Activated CD4-positive, alpha-beta T cell treated with anti-CD3 and anti-CD28 coated beads for 48 hours (primary cell): ENCODE measurements at places on chromosomes 1 and 21.

GRCh38 chr1:209890641-209891330, 47.2 kb upstream of the SYT14 start:
- DNase-seq, result no peak

DNA sequence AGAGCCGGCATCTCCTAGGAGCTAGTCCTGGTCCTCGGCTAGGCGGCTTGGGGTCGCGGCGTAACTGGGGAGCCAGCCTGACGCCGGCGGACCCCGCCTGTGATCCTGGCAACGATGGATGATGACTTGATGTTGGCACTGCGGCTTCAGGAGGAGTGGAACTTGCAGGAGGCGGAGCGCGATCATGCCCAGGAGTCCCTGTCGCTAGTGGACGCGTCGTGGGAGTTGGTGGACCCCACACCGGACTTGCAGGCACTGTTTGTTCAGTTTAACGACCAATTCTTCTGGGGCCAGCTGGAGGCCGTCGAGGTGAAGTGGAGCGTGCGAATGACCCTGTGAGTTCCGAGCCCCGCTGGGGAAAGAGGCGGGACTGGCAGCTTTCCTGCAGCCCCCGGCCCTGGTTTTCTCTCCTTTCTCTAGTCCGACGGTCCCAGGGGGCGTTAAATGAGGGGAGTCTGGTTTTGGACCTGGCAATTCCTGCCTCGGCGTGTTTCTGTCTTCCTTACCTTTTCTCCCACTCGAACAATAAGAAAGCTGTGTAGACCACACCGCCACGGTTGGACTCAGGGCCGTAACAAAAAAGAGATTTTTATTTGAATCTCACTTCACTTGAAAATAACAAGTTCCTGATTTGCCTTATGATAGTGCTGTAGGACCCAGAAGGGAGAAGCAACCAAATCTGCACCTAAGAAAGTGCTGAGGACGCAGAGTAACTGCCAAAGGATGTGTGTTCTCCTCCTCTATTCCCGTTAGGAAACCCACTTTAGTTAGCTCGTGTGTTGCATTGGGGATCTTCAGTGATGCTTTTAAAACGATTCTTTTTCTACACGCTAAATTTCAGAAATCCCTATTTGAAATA, at the start of gene SPRTN:
Gene SPRTN (plus strand): TSS at position 24 of the 859 bp plus-strand sequence. CDS start 91 bp downstream, at position 115.
- DNase-seq, result no peak

- DNase-seq, result peak; percentile 13
Observed at GRCh38 chr1:39268112-39268581, 63.7 kb downstream of the MACF1 start.

DNA sequence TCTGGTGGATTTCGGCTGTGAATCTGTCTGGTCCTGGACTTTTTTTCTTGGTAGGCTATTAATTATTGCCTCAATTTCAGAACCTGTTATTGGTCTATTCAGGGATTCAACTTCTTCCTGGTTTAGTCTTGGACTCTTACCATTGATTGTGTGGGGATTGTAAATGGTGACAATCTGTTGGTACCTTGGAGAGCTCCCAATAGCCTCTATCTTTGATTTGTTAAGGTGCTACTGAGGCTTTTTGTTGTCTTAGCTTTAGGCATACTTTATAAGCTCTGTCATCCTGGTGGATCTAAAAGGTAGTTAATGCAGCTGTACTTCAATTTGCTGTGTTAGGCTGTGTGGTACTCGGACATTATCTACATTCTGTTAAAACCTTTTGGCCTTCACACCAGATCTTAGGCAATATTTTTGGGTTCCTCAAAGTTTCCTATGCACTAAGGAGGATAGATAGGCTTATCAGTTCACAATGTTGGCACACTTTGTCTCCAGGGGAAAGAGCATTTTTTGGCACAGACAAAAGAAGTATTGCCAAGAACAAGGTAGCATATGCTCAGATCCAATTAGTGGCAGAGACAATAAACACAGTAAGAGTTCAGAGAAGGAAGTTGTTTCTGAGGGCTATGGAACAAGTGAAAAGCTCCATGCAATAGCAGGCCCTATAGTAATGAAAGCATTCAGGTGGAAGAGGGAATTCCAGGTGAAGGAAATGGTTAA, 230.4 kb downstream of the PDE4B start:
- DNase-seq, result no peak

- DNase-seq, result no peak
Observed at GRCh38 chr1:22608361-22608760, 28.1 kb upstream of the C1QA start.

DNA sequence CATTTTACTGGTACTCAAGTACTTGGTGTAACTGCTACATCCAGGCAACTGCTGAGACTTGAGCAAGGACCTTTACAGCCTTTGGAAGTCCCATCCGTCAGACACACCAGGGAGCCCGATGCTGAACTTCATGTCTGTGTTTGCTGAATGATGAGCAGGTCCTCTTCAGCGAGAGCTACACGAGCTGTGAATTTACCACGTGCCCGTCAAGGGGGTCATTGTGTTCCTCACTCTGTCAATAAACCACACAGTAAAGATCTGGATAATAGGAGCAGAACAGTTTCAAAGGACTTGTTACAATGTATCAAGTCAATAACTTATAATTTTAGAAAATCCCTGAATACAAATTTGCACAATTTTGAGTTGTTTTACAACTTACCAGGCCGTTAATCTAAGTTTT, 427.2 kb downstream of the KIF26B start:
- DNase-seq, result no peak

DNA sequence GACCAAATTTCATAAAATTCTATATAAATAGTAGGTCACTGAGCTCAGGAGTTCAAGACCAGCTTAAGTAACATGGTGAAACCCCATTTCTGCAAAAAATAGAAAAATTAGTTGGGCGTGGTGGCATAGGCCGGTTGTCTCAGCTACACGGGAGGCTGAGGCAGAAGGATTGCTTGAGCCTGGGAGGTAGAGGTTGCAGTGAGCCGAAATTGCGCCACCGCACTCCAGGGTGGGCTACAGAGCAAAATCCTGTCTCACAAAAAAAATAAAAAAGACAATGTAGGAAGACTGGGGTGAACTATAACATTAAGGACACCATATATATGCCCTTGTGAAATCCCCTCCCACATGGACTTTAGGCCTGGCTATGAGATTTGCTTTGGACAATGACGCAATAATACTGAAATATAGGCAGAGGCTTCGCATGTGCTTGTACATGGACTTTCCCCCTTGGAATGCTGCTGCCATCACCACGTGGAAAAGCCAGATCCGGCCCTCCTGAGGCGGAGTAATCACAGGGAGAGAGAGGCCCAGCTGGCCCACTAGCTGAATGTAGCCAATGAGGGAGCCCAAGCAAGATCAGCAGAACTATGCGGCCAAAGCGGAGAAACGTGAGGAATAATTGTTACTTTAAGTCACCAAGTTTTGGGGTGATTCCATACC, 13.1 kb upstream of the USP1 start:
- no peak for DNase-seq
